Naive thymus-derived CD8-positive, alpha-beta T cell (primary cell): ENCODE measurements at places on chromosomes 1 and 21.

DNA sequence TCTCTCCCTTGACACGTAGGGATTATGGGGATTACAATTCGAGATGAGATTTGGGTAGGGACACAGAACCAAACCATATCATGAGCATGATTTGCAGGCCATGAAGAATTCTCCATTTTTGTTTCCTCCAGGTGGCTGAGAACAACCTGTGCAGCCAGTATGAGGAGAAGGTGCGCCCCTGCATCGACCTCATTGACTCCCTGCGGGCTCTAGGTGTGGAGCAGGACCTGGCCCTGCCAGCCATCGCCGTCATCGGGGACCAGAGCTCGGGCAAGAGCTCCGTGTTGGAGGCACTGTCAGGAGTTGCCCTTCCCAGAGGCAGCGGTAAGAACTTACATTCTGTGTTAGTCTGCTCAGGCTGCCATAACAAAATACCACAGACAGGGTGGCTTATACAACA is 9.7 kb downstream of the MX1 start:
- peaks cover 95% of the 10 kb centered on the region for H3K36me3 ChIP-seq
- H3K27me3 ChIP-seq, result no peaks in the 10 kb centered on the region
- no peak overlapping the region for H3K4me3 ChIP-seq
- no peak overlapping the region for H3K27ac ChIP-seq

GRCh38 chr21:37878946-37879660 is 37.2 kb downstream of the KCNJ6 start:
- H3K36me3 ChIP-seq, result no peaks in the 10 kb centered on the region
- no peaks in the 10 kb centered on the region for H3K4me1 ChIP-seq
- H3K27ac ChIP-seq, result no peak overlapping the region
- H3K27me3 ChIP-seq, result no peaks in the 10 kb centered on the region
- no peak overlapping the region for H3K4me3 ChIP-seq

DNA sequence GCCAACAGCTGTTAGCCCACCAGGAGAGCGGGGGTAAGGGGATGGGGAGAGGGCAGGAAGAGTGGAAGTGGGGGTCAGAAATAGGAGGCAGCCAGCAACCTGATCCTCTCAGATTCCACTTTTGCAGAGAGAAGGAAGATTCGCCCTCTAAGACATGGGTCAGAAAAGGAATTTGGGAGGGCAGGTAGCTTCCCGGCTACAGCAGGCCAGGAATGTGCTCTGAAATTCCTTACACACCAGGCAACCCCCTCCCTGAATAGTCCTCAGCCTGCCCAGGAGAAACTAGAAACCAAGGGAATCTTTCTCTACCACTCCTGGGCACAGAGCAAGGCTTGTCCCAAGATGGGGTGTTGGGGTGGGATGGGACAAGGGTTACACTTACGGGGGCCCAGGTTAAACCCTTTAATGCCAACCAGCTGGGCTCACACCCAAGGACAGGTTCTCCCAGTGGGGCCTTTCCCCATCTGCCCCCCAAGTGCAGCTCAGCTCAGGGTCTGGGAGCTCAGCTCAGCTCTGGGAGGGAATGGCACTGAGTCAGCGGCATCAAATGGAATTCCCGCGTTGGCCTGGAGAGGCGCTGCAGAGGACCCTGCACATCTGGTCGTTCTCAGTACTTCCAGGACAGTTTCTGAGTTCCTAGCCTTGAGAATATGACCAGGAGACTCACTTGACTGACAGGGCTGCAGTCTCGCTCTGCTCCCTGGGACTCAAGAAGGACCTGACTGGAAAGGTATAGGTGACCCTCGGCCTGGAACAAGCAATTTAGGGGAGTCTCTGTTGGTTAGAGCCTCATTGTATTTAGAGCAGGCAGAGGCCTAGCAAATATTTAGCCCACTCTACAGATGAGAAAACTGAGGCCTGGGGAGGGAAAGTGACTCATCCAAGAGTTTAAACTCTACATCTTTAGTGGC is 761 bp downstream of the TNNT2 start:
- no peaks in the 10 kb centered on the region for H3K36me3 ChIP-seq
- H3K4me3 ChIP-seq, result no peak overlapping the region
- H3K27me3 ChIP-seq, result peaks cover 25% of the 10 kb centered on the region
- H3K4me1 ChIP-seq, result no peaks in the 10 kb centered on the region
- H3K27ac ChIP-seq, result no peak overlapping the region

- H3K36me3 ChIP-seq, result no peaks in the 10 kb centered on the region
- no peak for DNase-seq
- no peak overlapping the region for H3K27ac ChIP-seq
- no peaks in the 10 kb centered on the region for H3K4me1 ChIP-seq
- H3K4me3 ChIP-seq, result no peak overlapping the region
These were observed 148.1 kb downstream of the RGS7 start for GRCh38 chr1:241208910-241209379.

DNA sequence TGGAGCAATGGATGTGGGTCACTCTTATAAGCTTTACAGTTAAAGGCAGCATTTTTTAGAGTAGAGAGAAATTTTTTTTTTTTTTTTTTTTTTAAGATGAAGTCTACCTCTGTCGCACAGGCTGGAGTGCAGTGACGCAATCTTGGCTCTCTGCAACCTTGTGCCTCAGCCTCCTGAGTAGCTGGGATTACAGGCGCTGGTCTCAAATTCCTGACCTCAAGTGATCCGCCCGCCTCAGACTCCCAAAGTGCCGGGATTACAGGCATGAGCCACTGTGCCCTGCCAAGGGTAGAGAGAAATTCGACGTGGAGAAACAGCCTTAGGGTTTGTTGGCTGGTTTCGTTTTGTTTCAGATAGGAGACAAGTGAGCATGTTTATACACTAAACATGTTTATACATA is 594.2 kb upstream of the ADAMTS5 start:
- no peak for DNase-seq
- no peaks in the 10 kb centered on the region for H3K4me1 ChIP-seq
- H3K27me3 ChIP-seq, result no peaks in the 10 kb centered on the region
- H3K27ac ChIP-seq, result no peak overlapping the region
- no peak overlapping the region for H3K4me3 ChIP-seq
- no peaks in the 10 kb centered on the region for H3K36me3 ChIP-seq

DNA sequence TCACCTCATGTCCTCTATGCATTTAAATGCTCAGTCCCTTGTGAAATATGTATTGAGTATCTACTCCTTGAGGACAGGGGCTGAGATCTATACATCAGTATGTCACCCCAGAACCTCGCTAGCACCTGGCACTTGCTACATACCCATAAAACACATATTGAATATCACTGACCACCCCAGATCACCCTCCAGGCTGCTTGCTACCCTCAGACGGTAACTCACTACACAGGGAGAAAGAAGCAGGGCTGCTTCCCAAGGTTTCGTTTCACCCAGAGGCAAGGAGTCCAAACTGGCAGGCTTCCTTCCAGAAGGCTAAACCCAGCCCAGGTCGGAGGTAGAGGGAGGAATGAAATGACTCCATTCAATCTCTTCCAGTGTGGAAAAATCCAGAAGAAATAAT is 8.5 kb downstream of the INKA2 start:
- H3K4me3 ChIP-seq, result no peak overlapping the region
- no peaks in the 10 kb centered on the region for H3K4me1 ChIP-seq
- no peaks in the 10 kb centered on the region for H3K36me3 ChIP-seq
- no peak overlapping the region for H3K27ac ChIP-seq

- no peak overlapping the region for H3K27ac ChIP-seq
- no peaks in the 10 kb centered on the region for H3K27me3 ChIP-seq
- peak overlapping the region; percentile 57 for H3K4me3 ChIP-seq
- peaks cover 53% of the 10 kb centered on the region for H3K4me1 ChIP-seq
- DNase-seq, result no peak
These were observed 31.0 kb downstream of the IL12RB2 start for GRCh38 chr1:67338642-67339041.

- H3K4me1 ChIP-seq, result no peaks in the 10 kb centered on the region
- DNase-seq, result no peak
- H3K27ac ChIP-seq, result no peak overlapping the region
These were observed 34.7 kb downstream of the TUFT1 start for GRCh38 chr1:151574575-151575529.

- no peak overlapping the region for H3K27ac ChIP-seq
- no peaks in the 10 kb centered on the region for H3K27me3 ChIP-seq
- DNase-seq, result no peak
These were observed 105.2 kb downstream of the ACBD6 start for GRCh38 chr1:180397175-180397574.

- no peaks in the 10 kb centered on the region for H3K27me3 ChIP-seq
- H3K36me3 ChIP-seq, result no peaks in the 10 kb centered on the region
- no peak overlapping the region for H3K27ac ChIP-seq
These were observed 16.1 kb upstream of the CLDN8 start for GRCh38 chr21:30232011-30232410.

DNA sequence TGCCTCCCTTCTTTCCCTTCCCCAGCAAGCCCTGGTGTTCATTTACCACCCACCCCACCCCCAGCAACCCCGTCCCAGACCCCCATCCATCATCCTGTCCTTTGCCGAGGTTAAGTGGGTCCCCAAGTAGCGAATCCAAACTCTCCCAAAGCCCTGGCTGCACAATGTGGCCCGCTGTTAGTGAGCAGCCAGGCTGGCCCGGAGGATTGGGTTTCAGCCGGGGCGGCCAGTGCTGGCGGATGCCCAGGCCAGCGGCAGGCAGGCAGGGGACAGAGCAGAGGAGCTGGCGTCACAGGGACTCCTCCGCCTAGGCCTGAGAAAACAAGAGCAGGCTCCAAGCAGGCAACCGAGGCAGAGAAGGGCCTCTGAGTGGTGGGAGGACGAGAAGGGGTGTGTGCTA is 61.4 kb downstream of the EPHB2 start:
- peaks cover 17% of the 10 kb centered on the region for H3K27me3 ChIP-seq
- no peak overlapping the region for H3K4me3 ChIP-seq
- DNase-seq, result no peak
- H3K4me1 ChIP-seq, result no peaks in the 10 kb centered on the region

- H3K4me1 ChIP-seq, result no peaks in the 10 kb centered on the region
- no peaks in the 10 kb centered on the region for H3K36me3 ChIP-seq
- peaks cover 46% of the 10 kb centered on the region for H3K27me3 ChIP-seq
These were observed 854 bp downstream of the MYCL start for GRCh38 chr1:39900662-39901463.

DNA sequence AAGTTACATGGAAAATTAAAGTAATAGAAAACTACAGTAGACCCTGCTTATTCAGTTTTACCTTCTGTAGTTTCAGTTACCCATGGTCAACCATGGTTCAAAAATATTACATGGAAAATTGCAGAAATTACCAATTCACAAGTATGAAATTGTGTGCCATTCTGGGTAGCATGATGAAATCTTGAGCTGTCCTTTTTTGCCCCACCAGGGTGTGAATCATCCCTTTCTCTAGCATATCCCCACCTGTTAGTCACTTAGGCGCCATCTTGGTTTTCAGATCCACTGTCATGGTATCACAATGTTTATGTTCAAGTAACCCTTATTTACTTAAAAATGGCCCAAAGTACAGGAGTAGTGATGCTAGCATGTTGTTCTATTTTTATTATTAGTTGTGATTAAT is 3.5 kb upstream of the LRIF1 start:
- H3K27ac ChIP-seq, result no peak overlapping the region
- H3K4me1 ChIP-seq, result peaks cover 15% of the 10 kb centered on the region
- DNase-seq, result no peak

- no peak for DNase-seq
- peaks cover 3% of the 10 kb centered on the region for H3K27me3 ChIP-seq
- no peak overlapping the region for H3K27ac ChIP-seq
- H3K4me1 ChIP-seq, result peaks cover 25% of the 10 kb centered on the region
- H3K36me3 ChIP-seq, result peaks cover 7% of the 10 kb centered on the region
These were observed 25.5 kb downstream of the TRPM2 start for GRCh38 chr21:44378646-44379514.

- DNase-seq, result no peak
- H3K27ac ChIP-seq, result no peak overlapping the region
- H3K36me3 ChIP-seq, result no peaks in the 10 kb centered on the region
- H3K4me3 ChIP-seq, result no peak overlapping the region
- H3K27me3 ChIP-seq, result no peaks in the 10 kb centered on the region
- H3K4me1 ChIP-seq, result peaks cover 2% of the 10 kb centered on the region
These were observed 19.9 kb upstream of the DNAJC6 start for GRCh38 chr1:65289449-65289848.

- H3K27me3 ChIP-seq, result no peaks in the 10 kb centered on the region
- H3K4me3 ChIP-seq, result no peak overlapping the region
- H3K36me3 ChIP-seq, result no peaks in the 10 kb centered on the region
- no peak overlapping the region for H3K27ac ChIP-seq
These were observed 23.0 kb upstream of the EPHA2 start for GRCh38 chr1:16178596-16179497.

DNA sequence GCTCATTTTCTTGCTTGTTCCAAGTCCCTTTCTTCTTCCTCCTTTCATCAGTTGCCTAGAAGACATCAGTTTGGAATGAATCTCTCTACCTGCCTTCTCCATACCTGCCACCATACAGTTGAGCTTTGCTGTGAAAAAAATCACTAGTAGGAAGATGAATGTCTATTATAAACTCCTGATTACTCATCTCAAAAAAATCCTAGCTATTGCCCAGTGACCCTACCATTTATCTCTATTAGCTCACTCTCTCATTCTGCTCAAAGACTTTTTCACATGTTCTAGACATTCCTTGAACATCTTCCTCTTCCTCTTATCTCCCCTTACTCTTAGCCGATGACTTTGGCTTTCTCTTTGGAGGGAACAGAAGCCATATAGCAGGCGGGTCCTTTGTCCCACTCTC is 49.7 kb upstream of the HMGB4 start:
- H3K4me1 ChIP-seq, result no peaks in the 10 kb centered on the region
- no peak for DNase-seq
- H3K4me3 ChIP-seq, result no peak overlapping the region
- H3K27ac ChIP-seq, result no peak overlapping the region
- peaks cover 22% of the 10 kb centered on the region for H3K27me3 ChIP-seq

GRCh38 chr1:228344631-228345072 is 62.0 kb downstream of the TRIM11 start:
- no peaks in the 10 kb centered on the region for H3K27me3 ChIP-seq
- H3K27ac ChIP-seq, result no peak overlapping the region
- no peak overlapping the region for H3K4me3 ChIP-seq
- H3K4me1 ChIP-seq, result peaks cover 9% of the 10 kb centered on the region
- no peaks in the 10 kb centered on the region for H3K36me3 ChIP-seq

GRCh38 chr1:228165372-228166169 is at the start of gene IBA57:
Gene IBA57, plus strand, starts transcription at chr1:228165804. Its CDS starts 13 bp downstream, at chr1:228165817.
- H3K27me3 ChIP-seq, result no peaks in the 10 kb centered on the region
- H3K4me1 ChIP-seq, result peaks cover 67% of the 10 kb centered on the region
- peak within 1 kb of the TSS; percentile 99 for H3K27ac ChIP-seq
- peak within 1 kb of the TSS; percentile 92 for H3K4me3 ChIP-seq

- H3K27me3 ChIP-seq, result no peaks in the 10 kb centered on the region
- H3K27ac ChIP-seq, result no peak overlapping the region
- no peak overlapping the region for H3K4me3 ChIP-seq
These were observed 1274.0 kb downstream of the AMY1C start for GRCh38 chr1:105023719-105024118.

DNA sequence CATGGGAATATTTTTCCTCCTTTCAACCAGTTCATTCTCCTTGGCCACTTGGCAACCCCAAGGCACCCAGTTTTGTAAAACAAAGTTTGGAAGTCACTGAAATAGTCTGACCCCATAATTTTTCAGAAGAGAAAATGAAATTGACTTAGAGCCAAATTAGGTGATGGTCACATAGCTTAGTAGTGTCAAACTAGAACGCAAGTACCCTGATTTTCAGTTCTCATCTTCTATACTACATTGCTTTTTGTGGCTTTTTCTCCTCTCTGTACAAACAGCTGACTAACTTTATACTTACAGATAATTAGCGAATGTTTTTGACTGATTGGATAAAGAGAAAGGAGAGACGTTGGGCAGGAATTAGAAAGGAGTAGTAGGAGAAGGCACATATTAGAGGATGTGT is 33.1 kb downstream of the IARS2 start:
- peaks cover 4% of the 10 kb centered on the region for H3K4me1 ChIP-seq
- H3K36me3 ChIP-seq, result peaks cover 65% of the 10 kb centered on the region
- no peaks in the 10 kb centered on the region for H3K27me3 ChIP-seq
- no peak for DNase-seq
- H3K27ac ChIP-seq, result no peak overlapping the region
- no peak overlapping the region for H3K4me3 ChIP-seq
